ENCODE measurements at places on chromosomes 4 and X.

- DNase-seq, result peak; percentile 80
Measured at GRCh38 chr4:1410491-1411325, 4.5 kb upstream of the NKX1-1 start.

- DNase-seq, result no peak
Measured at GRCh38 chrX:108384783-108385182, 53.4 kb downstream of the COL4A6 start.

- DNase-seq, result no peak
Measured at GRCh38 chr4:63211776-63212479, 1197.3 kb downstream of the TECRL start.

DNA sequence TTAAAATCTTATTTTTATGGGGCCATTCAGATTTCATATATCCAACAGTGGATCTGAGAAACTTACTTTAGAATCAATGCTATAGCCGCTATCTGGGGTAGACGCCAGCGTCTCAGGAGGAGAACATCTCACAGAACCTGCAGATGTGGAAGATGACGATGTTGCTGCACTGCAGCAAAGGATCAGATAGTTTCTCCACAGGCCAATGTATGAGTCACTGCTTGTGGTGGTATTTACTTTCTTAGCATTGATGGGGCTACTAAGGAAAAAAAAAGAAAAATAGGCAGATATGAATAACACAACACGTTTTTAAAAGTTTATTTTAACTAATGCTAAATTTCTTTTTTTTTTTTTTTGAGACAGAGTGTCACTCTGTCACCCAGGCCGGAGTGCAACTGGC, 85.9 kb downstream of the ZAR1 start:
- DNase-seq, result no peak

- no peak for DNase-seq
Measured at GRCh38 chr4:137283737-137284136, 248.6 kb downstream of the PCDH18 start.

DNA sequence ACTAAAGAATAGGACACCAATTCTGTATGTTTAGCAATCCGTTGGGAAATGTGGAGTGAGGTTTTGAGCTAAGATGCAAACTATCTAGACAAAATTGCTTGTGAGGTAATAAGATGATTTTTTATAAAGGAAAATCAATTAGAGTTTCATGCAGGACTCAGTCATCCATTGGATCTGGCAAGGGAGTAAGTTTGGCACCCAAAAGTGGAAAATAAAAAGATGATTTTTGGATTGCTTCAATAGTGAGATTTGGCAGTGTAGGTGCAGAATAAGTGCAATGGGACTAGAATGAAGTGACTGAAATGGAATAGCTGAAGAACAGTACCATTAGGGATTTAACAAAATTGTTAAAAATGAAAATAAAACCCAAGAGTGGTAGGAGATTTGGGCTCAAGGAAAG, 290.5 kb upstream of the EPHA5 start:
- no peak for DNase-seq

GRCh38 chrX:30888526-30889146, 418 bp downstream of the TAB3 start:
- no peak for DNase-seq
